ELR (cell line): ENCODE measurements at places on chromosomes 1 and 21.
A peak's percentile ranks its signal among the peaks of the same experiment; 100 is the strongest.

DNA sequence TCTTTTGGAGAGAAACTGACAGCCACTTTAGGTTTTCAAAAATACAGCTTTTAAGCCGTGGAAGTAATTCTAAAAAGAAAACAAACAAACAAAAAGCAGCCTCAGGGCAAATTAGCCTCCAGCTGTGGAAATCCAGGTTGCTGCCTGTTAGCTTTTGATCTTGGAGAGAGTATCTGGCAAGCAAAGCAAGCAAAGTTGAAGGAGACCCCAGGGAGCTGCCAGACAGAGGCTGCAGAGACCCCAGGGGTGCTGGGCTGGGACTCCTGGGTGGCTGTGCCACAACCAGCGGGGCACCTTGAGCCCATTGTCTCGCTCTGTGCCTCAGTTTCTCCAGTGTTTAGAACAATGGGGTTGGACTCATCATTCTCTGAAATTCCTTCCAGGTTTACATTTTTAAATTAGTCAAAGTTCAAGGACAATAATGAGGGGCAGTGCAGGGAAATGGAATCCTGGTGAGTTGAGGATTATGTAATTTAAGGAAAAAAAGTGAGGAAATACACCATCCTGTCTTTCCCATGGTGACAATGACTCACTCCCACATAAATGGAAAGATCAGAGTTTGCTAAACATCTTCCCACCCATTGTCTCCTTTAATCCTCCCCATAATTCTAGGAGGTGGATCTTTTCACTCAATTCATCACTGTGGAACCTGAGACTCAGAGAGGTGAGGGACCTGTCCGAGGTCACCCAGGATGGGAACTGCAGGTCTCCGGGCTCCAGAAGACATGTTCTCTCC, 480.5 kb downstream of the MATN1 start:
- DNase-seq, result no peak

DNA sequence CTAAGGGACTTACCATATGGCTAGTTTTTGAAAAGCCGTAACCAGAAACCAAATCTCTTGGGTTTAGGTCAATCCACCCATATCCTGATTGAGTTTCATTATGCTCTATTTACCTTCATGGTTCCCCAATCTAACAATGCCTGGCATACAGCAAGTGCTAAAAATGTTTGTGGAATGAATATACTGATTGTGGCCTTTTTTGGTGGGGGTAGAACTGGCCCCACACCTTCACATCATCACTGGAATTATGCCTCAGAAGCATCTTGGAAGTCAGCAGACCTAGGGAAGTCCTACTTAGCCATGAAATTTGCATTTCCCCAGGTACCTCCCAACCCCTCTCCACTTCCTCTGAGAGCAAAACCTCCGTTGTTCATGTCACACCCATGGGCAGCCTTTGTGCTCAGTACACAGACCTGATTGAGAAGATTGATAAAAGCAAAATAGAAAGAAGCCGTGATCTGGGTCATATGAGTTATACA, 17.8 kb upstream of the SLAMF1 start:
- DNase-seq, result no peak

DNA sequence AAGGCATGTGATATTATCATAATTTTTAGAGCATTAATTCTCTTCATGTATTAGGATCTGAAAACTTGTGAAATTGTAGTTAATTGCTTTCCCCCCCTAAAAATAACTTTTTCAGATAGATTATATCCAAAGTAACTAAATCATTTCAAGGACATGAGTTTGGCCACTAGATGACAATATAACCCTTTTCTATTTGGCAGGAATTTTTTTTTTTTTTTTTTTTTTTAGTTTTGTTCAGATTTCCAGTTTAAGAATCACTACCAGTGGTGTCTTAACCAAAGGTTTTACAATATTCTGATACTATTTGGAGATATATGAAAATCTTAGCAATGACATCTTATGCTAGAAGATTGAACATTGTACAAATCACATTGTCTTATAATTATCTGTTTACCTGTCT, 370.8 kb downstream of the AMY1C start:
- no peak for DNase-seq

GRCh38 chr1:192973988-192974387, 85.2 kb downstream of the UCHL5 start:
- DNase-seq, result no peak

DNA sequence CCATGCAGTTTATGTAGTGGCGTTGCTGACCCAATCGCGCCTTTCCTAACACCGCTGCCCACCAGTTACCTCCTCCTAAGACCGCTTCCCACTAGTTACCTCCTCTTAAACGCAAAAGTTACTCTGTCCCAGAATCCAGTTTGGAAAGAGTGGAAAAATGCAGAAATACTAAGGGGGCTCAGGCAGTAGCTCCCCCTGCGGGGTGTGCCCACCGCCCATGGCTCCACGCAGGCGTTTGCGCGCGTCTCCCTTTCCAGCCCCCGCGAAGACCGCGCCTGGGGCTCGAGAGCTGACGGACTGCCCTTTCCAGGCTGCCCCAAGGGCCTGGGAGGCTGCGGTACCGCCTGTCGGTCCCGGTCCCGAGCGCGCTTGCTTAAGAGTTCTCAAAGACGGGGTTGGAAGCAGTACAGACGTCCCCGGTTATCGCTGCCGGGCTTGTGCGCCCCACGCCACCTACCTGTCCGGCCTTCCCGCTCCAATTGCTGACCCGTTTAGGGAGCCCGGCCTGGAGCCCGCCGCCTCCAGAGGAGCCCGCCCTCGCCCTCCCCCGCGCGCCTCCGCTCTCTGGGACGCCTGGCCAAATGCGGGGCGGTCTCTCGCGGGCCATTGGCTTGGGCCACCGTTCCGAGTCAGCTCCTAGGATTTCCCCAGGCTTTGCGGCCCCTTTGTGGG, 414.1 kb upstream of the ESRRG start:
- no peak for DNase-seq

DNA sequence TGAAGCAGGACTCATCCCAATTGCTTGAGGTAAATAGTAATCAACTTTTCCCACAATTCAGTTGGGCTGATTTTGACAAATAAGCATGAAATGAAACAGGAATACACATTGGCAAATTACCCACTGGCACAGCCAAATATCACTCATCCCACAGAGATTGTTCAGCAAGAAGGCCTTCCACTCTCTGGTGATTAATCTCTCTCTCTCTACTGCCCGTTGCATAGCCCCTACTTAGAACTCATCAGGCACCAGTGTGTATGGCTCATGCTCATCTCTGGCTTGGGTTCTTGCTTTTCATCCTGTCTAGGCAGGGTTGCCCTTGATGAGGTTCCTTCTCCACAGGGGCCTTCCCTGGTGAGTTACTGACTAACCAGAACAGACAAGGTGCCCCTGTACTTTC, 1.1 kb downstream of the BSDC1 start:
- peak; percentile 56 for DNase-seq

GRCh38 chr1:226082959-226083301, 20.4 kb downstream of the H3-3A start:
- DNase-seq, result peak; percentile 74

- no peak for DNase-seq
These were observed 2.3 kb downstream of the HMGCS2 start for GRCh38 chr1:119766374-119766794.

- no peak for DNase-seq
These were observed 15.3 kb downstream of the INKA2 start for GRCh38 chr1:111723871-111724270.

GRCh38 chr1:62523860-62524259, 73.5 kb upstream of the ANGPTL3 start:
- DNase-seq, result no peak

GRCh38 chr1:60695716-60696171, 386.6 kb upstream of the NFIA start:
- DNase-seq, result no peak

- no peak for DNase-seq
These were observed 588 bp upstream of the PACC1 start for GRCh38 chr1:212415107-212415841.

DNA sequence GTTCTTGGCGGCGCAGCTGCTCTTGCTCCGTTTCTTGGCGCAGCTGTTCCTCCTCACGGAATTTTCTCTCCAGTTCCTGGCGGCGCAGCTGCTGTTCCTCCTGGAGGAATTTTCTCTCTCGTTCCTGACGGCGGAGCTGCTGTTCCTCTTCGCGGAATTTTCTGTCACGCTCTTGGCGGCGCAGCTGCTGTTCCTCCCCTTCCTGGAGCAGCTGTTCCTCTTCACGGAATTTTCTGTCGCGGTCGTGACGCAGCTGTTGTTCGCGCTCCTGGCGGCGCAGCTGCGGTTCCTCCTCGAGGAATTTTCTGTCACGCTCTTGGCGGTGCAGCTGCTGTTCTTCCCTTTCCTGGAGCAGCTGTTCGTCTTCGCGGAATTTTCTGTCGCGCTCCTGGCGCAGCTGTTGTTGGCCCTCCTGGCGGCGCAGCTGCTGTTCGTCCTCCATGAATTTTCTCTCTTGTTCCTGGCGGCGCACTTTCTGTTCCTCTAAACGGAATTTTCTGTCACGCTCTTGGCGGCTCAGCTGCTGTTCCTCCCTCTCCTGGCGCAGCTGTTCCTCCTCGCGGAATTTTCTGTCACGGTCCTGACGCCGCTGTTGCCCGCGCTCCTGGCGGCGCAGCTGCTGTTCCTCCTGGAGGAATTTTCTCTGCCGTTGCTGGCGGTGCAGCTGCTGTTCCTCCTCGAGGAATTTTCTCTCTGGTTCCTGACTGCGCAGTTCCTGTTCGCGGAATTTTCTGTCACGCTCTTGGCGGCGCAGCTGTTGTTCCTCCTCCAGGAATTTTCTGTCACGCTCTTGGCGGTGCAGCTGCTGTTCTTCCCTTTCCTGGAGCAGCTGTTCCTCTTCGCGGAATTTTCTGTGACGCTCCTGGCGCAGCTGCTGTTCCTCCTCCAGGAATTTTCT, 7.0 kb downstream of the TCHH start:
- peak; percentile 61 for DNase-seq

- peak; percentile 93 for DNase-seq
These were observed 58.3 kb downstream of the UBE2T start for GRCh38 chr1:202283379-202283844.

- peak; percentile 6 for DNase-seq
These were observed 95.6 kb upstream of the C8B start for GRCh38 chr1:57061369-57061768.

DNA sequence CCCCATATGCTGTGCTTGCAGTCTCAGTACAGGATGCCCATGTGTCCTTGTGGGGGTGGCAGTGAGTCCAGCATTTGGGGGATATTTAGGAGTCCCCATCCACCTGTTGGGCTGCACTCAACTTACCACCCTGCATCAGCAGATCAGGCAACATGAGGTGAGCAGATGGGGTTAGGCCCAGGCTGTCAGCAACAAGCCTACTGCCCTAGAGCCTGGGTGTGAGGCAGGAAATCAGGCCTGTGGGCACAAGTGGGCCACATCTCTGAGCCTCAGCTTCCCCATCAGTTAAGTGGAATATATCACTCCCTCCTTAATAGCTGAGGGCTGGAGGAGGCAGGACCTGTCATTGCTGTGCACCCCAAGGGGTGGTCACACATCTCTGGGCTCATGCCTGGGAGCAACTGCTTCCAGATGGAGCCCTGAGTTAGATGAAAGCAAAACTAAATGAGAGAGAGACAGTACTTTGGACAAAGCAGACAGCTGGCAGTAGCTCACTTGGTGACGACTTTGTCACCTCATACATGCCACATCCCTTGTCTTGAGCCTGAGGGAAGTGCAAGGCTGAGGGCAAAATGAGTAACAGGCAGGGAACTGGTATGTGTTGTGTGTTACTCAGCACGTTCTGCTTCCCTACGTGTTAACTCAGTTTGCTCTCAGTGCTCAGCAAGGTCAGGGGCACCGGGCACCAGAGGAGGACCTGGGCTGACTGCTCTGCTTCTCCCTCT, 48.4 kb downstream of the TRIM11 start:
- DNase-seq, result peak; percentile 37

GRCh38 chr1:3852711-3853485, 4.1 kb downstream of the CEP104 start:
- no peak for DNase-seq

DNA sequence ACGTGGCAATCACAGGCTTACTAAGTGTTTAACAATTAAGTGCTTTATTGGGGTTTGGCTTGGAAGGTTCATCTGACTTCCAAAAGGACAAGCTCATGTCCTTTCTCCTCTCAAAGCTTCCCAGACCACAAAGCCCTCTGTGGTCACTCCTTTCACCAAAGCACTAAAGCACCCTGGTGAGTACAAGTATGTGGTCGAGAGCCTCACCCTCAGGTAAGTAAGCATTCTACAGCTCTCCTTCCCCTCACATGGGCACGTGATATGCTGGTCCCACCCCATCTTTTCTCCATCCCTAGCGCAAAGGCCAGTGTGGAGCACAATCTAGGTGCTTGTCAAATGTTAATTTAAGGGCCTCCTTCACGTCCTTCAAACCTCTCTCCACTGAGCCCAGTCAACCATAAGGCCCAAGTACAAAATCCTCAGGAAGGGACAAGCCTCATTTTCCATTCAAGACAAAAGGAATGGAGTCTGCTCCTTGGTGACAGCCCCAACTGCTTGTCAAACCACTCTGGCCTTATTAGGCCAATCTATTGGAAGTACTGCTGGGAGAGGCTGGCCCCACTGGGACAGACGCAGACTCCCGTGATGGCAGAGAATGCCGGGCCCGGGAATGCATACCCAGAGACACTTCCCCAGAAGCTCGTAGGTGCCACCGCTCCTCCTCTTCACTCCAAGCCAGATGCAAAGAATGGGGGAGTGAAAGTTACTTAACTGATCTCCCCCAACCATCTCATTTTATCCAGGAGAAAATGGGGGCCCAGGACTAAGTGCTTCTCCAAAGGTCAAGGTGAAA, 7.8 kb downstream of the STMN1 start:
- DNase-seq, result no peak

GRCh38 chr1:47434051-47434842, 3.6 kb upstream of the FOXD2 start:
- DNase-seq, result peak; percentile 23

DNA sequence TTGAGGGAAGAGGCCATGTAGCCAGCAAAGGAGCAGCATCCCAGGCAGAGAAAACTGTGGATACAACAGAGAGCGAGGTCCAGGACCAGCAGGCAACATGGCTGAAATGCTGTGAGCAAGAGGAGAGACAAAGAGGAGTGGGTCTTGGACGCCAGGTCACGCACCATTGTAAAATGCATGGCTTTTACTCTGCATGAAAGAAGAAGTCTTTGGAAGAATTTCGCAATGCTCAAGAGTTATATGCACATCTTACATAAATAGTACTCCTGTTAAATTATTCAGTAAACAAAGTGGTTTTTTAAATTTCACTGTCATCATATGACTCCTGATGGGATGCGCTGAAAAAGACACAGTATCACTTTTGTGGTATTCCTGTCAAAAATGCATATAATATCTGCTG, 3.5 kb downstream of the CD244 start:
- DNase-seq, result no peak

GRCh38 chr1:84257617-84258016, 43.9 kb upstream of the SAMD13 start:
- DNase-seq, result no peak

GRCh38 chr1:39167632-39168209, 36.8 kb upstream of the MACF1 start:
- DNase-seq, result peak; percentile 56

DNA sequence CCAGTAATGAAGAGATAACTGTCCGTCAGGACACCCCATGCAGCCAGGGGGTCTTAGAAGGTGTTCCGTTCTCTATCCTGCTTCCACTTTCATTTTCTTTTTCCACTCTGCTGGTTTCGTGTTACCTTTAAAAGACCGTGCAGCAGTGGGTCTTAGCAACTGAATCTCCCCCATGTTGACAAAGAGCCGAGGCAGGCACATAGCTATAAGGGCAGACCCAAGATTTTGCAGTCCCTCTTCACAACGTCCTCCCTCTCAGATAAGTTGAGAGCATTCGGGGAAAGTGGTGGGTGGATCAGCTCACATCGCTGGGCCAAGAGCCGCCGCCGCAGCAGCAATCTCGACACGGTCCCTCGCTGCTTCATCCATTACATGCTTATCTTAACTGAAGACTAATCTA, 355.5 kb downstream of the LMO4 start:
- no peak for DNase-seq
